ENCODE measurements at places on chromosomes 4 and X. TPM values are rescaled to one million over a fixed set of nuclear protein-coding genes. Genes with fewer than 3 reads are reported as not detected.

DNA sequence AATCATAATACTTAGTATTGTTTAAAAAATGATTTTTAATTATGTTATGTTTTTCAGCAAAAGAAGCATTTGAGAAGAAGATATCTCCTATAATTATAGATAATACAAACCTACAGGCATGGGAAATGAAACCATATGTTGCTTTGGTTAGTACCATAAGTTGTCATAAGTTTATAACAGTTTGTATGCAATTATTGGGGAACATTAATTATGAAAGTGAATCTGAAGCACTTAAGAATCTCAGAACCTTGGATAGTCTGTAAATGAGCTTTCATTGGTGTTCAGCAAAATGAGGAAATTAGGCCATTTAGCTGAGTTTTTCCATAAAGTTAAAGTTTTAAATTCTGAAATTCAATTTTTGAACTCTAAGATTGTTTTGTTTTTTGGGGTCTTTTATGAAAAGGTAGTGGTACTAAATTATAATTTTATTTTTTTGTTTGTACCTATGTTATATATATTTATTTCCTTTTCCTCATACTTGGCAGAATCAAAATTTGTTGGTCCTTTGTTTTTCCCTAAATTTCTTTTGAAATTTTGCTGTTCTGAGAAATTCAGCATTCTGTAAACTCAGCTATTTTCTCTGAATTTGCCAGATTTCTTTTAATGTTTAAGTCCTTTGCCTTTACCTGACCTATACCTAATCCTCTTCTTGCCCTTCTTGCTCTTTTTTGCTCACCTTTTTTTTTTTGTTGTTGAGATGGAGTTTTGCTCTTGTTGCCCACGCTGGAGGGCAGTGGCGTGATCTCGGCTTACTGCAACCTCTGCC is 55.6 kb downstream of the N4BP2 start:
- ATAC-seq, result no peak

DNA sequence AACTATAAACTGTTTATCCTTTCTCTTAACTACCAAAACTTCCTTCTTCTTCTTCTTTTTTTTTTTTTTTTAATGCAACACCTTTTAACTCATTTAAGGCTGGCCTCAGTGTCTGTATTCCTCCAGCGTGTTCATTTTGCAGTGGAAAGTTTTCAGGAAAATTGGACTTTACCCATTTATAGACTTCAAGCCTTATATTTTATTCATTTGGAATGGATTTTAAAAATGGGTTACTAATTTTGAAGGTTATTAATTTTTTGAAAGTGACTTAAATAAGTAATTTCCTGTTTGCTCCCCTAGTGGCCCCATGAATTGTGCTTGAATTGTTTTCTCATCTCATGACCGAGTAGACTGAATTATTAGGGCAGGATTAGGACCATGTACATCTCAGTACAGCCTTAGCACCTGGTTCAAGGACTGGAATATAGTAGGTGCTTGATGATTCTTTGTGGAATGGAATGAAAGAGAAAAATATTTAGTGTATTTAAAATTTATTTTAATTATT is 282.7 kb downstream of the ANKRD50 start:
- no peak for ATAC-seq

CLTRN gene
- total RNA-seq, result 0.20 TPM

SMARCAD1 gene
- total RNA-seq, result 15.3 TPM

- ATAC-seq, result no peak
These were observed 226.0 kb downstream of the DKK2 start for GRCh38 chr4:106810122-106810521.

S100G gene
- total RNA-seq, result not detected

DNA sequence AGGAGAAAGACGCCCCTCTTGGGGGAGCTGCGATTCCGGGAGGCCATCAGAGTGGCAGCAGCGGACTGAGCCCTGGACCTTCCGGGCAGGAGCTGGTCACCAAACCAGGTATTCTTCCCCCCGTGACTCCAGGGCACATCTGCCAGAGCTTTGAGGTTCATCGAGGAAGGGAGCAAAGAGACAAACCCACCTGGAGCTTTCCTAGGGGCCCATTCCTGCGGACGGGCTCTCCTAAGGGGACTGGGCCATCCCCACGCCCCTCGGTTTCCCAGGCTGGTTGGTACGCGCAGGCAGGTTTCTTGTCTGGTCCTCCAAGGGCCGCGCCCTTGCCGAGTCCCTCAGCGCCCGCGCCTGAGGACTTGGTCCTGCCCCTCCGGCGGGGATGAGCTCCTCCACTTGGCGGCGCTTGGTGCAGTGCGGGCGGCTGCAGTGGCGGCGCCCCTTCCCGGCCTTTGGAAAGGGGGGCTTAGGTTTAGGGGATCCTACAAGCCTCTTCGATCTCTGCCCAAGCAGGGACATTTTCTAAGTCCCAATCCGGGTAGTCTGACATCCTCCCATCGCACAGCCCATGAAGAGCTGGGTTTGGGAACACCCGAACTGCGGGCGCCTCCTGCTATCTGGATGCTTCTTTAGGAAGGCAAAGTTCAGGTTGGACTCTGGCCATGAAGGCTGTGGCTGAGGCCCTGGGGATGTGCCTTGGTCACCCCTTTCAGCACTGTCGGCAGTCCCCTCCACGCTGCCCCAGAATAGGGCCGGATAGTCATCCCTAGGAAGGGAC is 538 bp downstream of the STBD1 start:
- peak; percentile 61 for ATAC-seq

NHS gene
- 2.5 TPM for total RNA-seq

SUPT20HL2 gene
- total RNA-seq, result not detected

- peak; percentile 47 for ATAC-seq
These were observed 5.6 kb downstream of the PPARGC1A start for GRCh38 chr4:23884261-23884660.

- ATAC-seq, result no peak
These were observed 1317.2 kb downstream of the PCDH7 start for GRCh38 chr4:32037399-32037798.

DNA sequence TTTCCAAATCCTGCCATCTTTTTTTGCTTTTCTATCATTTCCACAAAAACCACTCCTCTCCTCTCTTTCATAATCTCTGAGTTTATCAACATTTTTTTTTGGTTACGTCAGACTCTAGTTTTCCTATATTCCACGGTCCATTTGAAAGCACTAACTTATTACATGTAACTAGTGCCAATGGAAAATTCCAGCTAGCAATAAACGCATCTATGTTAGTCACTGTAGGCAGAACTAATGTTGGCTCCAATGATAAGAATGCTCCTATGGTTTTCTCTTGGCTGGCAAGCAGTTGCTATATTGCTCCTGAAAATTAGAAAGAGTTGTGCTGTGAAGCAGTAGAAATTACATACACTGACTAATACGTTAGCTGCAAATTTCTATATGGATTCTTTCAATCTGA is 634.6 kb upstream of the FTHL17 start:
- ATAC-seq, result no peak

DNA sequence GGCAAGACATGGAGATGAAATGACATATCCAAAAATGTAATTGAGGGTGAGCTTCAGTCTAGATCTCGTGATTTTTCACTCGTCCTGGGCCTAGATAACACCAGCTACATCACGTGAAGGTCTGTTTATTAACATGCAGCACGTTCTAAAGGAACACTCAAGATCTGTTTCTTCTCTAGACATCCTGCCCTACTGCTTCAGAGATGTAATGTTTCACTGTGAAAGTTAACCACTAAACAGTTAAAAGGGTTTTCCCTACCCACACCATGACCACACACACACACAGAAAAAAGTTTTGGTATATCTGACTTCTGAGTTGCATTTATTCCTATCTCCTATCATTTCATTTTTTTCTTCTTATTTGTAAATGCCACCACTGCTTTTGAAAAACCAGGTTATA is 52.3 kb upstream of the SMIM31 start:
- ATAC-seq, result no peak

FGFBP1 gene
- 402 TPM for total RNA-seq

DNA sequence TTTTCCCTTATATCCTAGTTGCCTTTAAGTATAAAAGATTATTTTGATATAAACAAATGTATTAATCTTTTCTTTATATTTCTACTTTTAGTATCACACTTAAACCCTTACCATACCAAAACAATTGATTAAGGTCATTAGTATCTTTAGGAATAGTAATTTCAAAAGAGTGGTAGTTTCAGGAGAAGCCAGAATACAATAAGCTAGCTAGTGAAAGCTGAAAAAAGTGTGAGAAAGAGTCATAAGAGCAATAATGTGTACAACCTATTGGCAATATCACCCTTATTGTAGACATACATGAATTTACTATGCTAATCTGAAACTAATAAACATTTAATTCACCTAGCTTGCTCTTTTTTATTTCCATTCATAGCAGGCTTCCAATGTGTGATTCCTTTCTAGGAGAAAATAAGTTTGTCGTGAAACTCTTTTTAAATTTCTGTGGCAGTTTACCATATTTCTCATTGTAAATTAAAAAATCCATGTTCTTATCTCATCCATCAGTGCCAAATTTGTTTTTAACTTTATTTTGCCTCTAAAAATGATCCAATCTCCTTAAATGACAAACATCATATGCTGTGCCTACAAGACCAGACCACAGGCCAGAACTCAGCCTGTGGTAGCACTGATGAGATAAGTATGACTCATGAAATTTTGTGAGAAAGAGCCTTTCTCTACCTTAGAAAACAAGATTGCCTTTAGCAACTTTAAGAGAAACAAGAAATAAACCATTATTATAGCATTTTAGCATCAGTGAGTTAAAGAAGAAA is 8.1 kb downstream of the NEK1 start:
- ATAC-seq, result no peak

SEL1L3 gene
- total RNA-seq, result 8.5 TPM

DNA sequence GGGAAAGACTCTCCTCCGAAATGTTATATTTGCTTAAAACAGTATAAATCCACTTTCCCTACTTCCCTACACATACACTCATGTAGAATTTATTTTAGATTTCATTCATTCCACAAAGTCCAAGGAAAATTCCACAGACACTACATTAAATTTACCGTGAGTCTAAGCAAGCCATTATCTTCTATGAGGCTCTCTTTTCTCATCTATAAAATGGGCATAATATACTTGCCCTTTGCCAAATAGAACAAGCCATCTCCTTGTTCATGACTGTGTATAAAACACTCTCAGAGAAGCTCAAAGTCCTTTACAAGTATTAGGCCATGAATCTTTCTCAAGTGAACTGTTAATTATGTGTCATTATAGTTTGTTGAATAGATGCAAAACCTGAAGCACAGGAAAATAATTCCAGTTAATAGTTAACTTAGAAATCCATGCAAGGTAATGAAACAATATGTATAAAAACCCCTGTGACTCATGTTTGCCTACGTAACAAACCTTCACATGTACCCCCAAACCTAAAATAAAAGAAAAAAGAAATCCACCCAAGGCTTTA is 10.7 kb downstream of the TEC start:
- peak; percentile 63 for ATAC-seq
